Lower lobe of right lung (tissue), 2 donors: ENCODE measurements at places on chromosomes 2 and 18. TPM values are rescaled to one million over a fixed set of nuclear protein-coding genes. Genes with fewer than 3 reads are reported as not detected.

VAMP5 gene
- 87.0 TPM for total RNA-seq

- peak within 1 kb of the TSS; percentile 77 for H3K27ac ChIP-seq
- H3K4me3 ChIP-seq = peak within 1 kb of the TSS; percentile 75
- peaks cover 26% of the 10 kb centered on the region for H3K4me1 ChIP-seq
- peak; percentile 87 for DNase-seq
- peaks cover 26% of the 10 kb centered on the region for H3K27me3 ChIP-seq
These were observed at the start of gene EPHA4 for GRCh38 chr2:221572219-221572820. EPHA4 (minus strand) TSS chr2:221572304; CDS start chr2:221572248, 56 bp downstream.

CGREF1 gene
- 0.74 TPM for total RNA-seq

GRCh38 chr18:13422541-13423147 lies 204.1 kb downstream of the LDLRAD4 start:
- no peaks in the 10 kb centered on the region for H3K36me3 ChIP-seq
- no peak for DNase-seq
- no peaks in the 10 kb centered on the region for H3K27me3 ChIP-seq
- H3K4me1 ChIP-seq = peaks cover 12% of the 10 kb centered on the region

GRCh38 chr18:76528477-76529432 lies 33.7 kb upstream of the ZNF516 start:
- H3K27me3 ChIP-seq = no peaks in the 10 kb centered on the region
- H3K4me3 ChIP-seq = peak overlapping the region; percentile 51
- DNase-seq = no peak
- peak overlapping the region; percentile 69 for H3K27ac ChIP-seq
- H3K4me1 ChIP-seq = peaks cover 7% of the 10 kb centered on the region
- H3K36me3 ChIP-seq = no peaks in the 10 kb centered on the region

GRCh38 chr2:228503731-228504130 lies 322.2 kb upstream of the SPHKAP start:
- no peaks in the 10 kb centered on the region for H3K36me3 ChIP-seq
- H3K4me1 ChIP-seq = no peaks in the 10 kb centered on the region
- H3K27me3 ChIP-seq = no peaks in the 10 kb centered on the region

DNA sequence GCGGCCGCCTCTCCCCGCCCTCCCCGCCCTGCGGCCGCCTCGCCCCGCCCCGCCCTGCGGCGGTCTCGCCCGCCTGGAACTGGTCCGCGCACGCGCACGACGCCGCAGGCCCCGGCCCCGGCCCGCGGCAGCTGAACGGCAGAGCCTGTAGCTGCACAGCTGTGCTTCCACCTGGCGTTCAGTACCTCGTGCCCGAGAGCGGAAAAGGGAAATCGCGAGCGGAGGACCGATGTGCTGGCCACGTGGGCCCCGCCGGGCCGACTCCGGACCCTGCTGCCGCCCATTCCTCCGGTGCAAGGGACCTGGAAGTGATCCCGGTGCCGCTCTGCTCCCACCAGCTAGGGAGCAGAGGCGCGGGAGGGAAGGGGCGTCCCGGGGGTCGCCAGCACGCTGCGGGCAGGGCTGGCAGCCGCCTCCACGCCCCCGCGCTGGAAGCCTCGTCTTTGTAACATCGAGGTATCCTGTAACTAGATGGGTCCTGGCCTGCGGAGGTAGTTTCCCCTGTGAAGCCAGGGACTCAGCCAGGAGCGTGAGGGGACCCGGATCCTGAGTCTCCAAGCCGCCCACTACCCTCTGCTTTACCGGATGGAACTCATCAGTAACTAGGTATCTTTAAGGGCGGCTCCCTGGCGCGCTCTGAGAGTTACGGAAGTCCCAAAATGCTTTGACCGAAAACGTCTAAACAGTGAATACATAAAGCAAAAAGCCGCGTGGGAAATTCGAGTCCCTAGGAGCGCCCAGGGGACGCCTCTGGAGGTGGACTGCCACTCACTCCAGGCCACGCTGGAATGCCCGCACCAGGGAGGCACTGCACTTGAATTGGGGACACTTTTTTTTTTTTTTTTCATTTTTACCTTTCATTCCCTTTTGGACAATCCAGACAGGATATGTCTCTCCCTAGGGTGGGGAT lies 704 bp upstream of the ODC1 start:
- H3K4me3 ChIP-seq = peak overlapping the region; percentile 79
- no peaks in the 10 kb centered on the region for H3K27me3 ChIP-seq
- H3K27ac ChIP-seq = peak overlapping the region; percentile 95
- peaks cover 43% of the 10 kb centered on the region for H3K4me1 ChIP-seq
- peak; percentile 94 for DNase-seq

GRCh38 chr2:173199294-173199693 lies 123.6 kb downstream of the MAP3K20 start:
- no peak for DNase-seq
- H3K27ac ChIP-seq = no peak overlapping the region
- H3K27me3 ChIP-seq = no peaks in the 10 kb centered on the region
- no peak overlapping the region for H3K4me3 ChIP-seq

DNA sequence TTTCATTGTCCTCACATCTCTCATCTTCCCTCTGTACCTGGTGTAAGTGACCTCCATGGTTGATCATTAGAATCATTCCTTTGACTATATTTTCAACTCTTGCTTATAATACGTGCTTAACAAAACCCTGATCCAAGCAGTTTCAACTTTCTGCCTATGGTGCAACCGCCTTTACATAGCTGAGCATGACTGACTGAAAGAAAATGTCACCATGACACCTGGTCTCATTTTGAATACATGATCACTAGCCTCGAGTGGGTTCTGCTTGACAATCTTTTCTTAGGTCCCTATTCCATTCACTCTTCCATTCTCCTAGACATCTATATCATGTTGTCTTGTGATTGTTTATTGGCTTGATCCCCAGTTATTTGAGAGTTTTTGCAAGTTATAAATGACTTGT lies 78.9 kb upstream of the STAM2 start:
- no peaks in the 10 kb centered on the region for H3K27me3 ChIP-seq
- no peaks in the 10 kb centered on the region for H3K4me1 ChIP-seq
- H3K4me3 ChIP-seq = no peak overlapping the region
- no peak for DNase-seq
- no peaks in the 10 kb centered on the region for H3K36me3 ChIP-seq

DNA sequence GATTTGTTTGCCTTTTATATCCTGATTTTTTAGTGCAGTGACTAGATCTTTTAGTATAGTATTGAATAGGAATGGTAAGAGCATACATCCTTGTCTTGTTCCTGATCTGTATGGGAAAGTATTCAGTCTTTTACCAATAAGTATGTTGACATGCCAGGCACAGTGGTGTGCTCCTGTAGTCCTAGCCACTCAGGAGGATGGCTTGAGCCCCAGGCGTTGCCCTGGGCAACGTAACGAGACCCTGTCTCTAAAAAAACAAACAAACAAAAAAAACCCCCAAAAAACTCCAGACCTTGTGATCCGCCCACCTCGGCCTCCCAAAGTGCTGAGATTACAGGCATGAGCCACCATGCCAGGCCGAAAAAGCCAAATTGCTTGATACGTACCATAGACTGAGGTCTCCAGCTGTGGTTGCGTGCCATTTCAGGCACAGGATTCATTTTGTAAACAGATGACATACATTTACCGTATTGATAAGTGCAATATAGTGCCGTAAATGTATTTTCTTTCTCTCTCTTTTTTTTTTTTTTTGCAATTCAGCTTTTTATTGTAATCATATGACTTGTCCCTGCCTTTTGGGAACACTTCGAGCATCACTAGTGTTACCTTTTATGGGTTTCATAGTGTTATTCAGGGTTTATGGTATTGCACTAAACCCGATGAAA lies 18.5 kb downstream of the BIRC6 start:
- H3K4me1 ChIP-seq = peaks cover 25% of the 10 kb centered on the region
- no peaks in the 10 kb centered on the region for H3K27me3 ChIP-seq
- DNase-seq = no peak
- no peak overlapping the region for H3K27ac ChIP-seq
- H3K36me3 ChIP-seq = no peaks in the 10 kb centered on the region
- no peak overlapping the region for H3K4me3 ChIP-seq

DNA sequence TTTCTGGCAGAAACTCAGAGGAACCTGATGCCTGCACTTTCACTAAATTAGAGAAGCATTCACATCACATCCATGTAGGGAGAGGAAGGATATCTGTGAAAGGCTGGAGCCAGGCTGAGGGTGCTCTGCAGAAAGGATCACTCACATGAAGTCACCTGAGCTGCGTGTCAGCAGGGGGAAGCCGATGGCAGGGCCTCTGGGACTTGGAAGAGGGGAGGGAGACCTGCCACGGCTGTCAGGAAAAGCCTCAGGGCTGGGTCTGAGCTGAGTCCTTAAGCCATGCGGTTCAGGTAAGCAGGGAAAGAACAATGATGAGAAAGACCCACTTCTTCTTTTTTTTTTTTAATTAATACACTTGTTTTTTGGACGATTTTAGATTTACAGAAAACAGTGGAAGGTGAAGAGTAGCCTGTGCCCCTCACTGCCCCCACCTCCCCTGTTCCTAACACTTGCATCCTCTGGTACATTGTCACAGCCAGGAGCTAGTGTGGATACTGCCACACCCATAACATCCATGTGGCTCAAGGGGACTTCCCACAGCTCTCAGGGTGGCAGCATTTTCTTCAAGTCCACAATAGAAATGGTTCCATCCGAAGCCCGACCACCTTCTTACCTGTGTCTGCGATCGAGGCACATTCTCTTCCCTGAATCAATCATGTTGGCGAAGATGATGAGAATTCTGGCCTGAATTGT lies 156.5 kb upstream of the TPO start:
- no peak overlapping the region for H3K27ac ChIP-seq
- H3K36me3 ChIP-seq = no peaks in the 10 kb centered on the region
- no peak overlapping the region for H3K4me3 ChIP-seq
- H3K27me3 ChIP-seq = no peaks in the 10 kb centered on the region
- H3K4me1 ChIP-seq = no peaks in the 10 kb centered on the region

GRCh38 chr2:53751728-53752127 lies 15.9 kb upstream of the CHAC2 start:
- no peak overlapping the region for H3K27ac ChIP-seq
- H3K36me3 ChIP-seq = peaks cover 36% of the 10 kb centered on the region
- peaks cover 10% of the 10 kb centered on the region for H3K4me1 ChIP-seq
- no peaks in the 10 kb centered on the region for H3K27me3 ChIP-seq

DNA sequence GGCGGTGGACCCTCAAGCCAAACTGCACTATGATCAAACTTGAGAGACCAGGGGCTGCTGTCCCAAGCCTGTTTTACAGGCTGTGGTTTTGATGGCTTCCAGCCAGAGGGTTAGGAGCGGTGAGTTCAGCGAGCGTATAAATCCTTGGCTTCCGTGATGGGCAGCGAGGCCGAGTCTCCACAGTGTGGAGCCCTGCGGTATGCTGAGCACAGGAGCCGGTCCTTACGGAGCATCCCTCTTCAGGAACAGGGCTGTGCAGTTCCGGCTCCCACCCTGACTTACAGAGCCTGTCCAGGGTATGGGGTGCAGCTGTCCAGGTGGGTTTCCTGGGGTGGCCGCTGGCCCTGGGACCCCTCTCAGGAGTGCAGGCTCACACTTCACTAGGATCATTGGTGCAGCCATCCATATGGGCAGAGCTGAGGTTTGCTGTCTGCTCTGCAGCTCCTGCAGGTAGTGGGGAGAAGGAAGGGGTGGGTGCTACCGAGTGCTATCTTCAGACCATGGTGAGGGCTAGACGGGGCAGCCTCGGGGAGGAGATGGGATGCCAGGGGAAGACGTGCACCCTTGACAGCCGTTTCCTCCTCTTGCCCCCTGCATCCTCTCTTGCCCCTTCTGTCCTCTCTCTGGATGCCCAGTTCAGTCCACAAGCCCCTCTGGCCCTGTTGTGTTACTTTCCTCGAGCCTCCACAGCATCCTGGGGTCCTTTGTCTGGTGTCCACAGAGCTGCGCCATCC lies 104.3 kb downstream of the FAM210A start:
- H3K36me3 ChIP-seq = no peaks in the 10 kb centered on the region
- H3K4me3 ChIP-seq = no peak overlapping the region
- H3K27ac ChIP-seq = no peak overlapping the region
- no peak for DNase-seq
- H3K4me1 ChIP-seq = no peaks in the 10 kb centered on the region

GRCh38 chr2:47785986-47786385 lies 3.0 kb downstream of the MSH6 start:
- peaks cover 15% of the 10 kb centered on the region for H3K4me1 ChIP-seq
- H3K27ac ChIP-seq = no peak overlapping the region
- no peaks in the 10 kb centered on the region for H3K27me3 ChIP-seq

DNA sequence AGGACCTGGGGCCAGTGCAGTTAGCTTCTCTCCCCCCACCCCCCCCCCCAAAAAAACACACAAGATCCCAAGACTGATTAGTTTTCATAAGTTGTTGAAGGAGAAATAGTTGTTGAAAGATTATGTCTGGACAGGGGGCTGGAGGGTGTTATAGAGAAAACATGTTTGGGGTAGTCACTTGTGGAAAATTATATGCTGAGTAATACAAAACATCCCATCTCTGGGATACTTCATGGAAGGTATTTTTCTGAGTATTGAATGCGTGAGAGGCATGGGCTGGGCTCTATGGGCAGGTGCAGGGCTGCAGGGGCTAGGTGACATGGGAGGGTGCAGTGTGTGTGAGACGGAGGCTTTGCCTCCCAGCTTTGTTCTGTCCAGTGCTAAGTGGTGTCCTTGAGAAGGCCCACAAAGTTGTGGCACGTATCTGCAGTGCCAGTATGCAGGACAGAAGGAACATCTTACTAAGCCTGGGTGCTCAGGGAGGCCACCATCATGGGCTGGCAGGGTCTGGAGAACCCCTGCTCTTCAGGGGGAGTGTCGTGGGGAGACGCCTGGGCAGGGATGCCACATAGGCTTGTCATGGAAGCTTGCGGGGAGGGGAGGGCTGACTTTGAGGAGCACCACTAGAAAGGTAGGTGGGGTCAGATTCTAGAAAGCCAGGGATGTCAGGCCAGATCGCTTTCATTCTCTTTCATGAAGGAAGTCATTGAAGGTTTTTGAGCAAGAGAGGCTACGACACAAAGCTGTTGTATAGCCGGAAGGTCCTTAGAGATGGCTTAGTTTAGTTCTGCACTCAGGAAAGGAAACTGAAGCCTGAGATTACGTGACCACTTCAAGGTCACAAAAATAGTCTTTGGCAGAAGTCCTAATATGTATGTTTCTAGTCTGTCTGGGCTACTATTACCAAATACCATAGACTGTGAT lies 232.0 kb downstream of the LDLRAD4 start:
- H3K36me3 ChIP-seq = no peaks in the 10 kb centered on the region
- no peak overlapping the region for H3K4me3 ChIP-seq
- no peak overlapping the region for H3K27ac ChIP-seq
- DNase-seq = no peak

GCG gene
- not detected for total RNA-seq

- H3K4me1 ChIP-seq = peaks cover 14% of the 10 kb centered on the region
- no peaks in the 10 kb centered on the region for H3K27me3 ChIP-seq
- H3K4me3 ChIP-seq = no peak overlapping the region
- DNase-seq = no peak
These were observed 27.6 kb upstream of the ASAP2 start for GRCh38 chr2:9178904-9179571.

DLGAP1 gene
- total RNA-seq = 3.8 TPM

TMEM247 gene
- total RNA-seq = not detected
